NCI-H1105 (cell line): ENCODE measurements at places on chromosomes 11 and 22.

DNA sequence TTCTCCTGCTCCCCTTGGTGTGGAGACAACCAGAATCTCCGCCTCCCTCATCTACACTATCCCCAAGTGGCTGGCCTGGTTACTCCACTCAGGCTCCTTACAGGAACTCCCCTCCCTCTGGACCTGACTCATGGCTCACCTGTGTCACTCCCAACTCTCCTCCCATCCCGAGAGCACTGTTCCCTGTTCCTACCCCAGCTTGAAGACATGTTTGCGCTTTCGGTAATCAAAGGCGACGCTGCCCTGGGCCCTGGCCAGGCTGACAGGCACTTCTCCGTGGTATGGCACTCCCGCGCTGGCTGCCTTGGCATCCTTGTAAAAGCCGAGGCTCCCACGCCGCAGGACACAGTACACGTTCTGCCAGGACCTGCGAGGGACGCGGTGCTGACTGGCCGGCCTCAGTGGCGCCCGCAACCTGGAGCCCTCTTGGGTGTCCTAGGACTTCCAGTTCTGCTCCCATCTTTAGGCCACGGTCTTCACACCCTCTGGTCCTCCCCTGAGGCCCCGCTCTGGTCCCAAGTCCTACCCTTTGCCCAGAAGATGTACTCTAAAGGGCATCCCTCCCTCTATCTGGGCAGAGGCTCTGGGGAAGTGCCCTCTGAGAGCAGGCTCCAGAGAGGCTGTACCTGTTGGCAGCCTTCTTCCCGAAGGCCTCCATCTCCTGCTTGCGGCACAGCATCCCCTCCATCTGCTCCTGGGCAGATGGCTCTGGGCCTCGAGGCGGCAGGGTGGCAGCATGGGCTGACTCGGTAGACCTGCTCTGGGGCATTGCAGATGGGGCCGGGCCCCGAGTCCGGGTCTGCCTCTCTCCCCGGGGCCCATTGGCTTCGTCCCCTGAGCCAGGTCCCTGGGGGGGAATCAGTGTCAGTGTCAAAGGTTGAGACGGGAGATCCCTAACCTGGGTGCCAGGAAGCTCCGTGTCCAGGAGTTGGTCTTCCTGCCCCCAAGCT lies 9.4 kb upstream of the RBM4B start:
- DNase-seq, result no peak

DNA sequence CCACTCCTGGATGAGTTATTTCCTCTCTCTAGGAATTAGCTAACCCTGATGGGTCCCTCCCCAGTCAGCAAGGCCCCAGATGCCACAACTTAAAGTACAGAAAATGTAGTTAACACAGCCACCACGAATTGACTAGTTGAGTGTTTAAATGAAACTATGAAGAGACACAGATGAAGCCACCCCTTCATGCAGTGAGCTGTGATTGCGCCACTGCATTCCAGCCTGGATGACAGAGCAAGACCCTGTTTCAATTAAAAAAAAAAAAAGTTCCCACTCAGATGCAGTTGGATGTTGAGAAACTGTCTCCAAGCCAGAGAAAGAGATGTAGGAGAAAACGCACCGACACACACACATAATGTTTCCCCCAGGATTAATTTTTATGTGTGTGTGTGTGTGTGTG lies 53.3 kb downstream of the SCN3B start:
- DNase-seq, result no peak

GRCh38 chr11:8252946-8253345 lies 10.7 kb downstream of the LMO1 start:
- no peak for DNase-seq

DNA sequence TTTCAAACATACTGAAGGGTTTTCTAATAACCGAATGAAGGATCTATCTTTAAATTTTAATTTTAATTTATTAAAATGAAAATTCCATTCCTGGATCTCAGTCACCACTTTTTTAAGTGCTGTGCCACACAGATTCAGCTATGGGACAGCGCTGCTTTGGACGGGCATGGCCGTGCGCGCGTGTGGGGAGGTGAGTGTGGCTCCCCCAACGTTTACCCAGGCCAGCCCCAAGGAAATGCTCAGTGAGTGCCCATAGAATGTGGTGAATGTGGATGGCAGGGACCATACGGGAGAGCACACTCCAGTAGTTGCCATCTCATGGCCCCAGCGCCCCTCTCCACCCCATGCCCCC lies 88.0 kb upstream of the KCNQ1OT1 start:
- no peak for DNase-seq

GRCh38 chr11:113538451-113539412 lies 63.5 kb upstream of the DRD2 start:
- DNase-seq, result no peak
